Epithelial cell of proximal tubule (primary cell): ENCODE measurements at places on chromosomes 13 and 19.

DNA sequence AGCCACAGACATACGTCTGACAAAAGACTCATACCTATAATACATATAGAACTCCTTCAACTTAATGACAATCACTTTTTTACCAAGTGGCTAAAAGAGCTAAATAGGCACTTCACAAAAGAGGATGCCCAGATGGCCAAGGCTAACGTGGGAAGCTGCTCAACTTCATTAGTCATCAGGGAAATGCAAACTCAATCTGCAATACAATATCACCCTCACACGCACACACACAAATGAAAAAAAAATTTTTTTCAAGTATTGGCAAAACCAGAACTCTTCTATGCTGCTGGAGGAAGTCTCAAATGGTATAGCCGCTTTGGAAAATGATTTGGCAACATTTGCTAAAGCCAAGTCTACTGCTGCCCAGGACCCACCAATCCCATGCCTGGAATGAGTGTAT lies 14.6 kb upstream of the DNMT1 start:
- DNase-seq = no peak

- DNase-seq = no peak
Observed at GRCh38 chr13:52161181-52161646, 1.8 kb upstream of the NEK3 start.

- no peak for DNase-seq
Observed at GRCh38 chr13:111461445-111462149, 141.2 kb downstream of the TEX29 start.

DNA sequence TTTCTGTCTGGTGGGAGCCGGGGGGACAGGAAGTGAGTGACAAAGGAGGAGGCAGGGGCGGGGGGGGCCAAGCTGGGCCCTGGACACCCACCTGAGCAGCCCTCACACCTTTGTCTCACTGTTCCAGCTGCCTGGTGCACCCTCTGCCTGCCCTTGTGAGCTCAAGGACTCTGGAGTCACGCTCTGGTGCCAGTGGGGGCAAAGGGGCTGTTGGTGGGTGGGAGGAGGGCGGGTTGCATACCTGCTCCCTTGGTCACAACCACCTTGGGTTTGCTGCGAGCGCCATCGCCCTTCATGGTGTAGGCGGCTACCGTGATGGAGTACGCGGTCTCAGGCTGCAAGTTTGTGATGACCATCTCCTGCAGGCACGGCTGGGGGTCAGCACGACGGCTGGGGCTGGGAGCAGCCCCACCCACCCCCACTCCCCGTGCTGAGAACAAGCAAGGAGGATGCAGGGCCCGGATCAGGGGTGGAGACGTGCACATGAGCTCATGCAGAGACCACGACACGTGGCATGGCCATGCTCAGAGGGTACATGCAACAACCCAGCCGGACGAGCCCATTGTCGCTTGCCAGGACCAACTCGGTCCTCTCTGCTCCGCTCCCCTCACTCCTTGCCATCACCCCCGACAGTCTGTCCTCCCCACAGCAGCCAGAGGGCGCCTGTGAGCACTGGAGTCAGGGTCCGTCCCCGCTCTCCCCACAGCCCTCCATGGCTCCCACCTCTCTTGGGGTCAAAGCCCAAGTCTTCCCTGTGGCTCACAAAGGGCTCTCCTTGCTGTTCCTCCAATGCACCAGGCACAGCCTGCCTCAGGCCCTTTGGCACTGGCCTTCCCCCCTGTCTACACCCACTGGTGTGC lies 114.9 kb downstream of the PTPRS start:
- DNase-seq = no peak
